ENCODE measurements at places on chromosomes 2 and 18.

DNA sequence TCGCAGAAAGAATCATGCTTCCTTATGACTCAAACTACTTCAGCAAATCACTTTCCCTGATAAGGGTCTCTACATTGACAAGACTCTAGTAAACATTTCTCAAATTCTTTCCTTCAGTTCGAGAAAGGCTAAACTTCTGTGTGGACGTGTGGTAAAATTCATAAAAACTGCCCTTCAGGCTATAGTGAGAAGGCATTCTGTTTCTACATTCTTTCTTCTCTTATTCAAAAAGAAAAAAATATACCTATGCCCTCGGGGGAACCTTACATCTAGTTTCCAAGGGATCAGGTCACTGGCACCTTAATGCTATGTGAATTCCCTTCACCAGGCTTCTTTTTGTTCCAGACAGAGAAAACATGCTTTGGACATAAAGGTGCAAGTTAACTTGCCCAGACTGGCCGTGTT lies 4.9 kb downstream of the VIT start:
- DNase-seq = no peak

- DNase-seq = no peak
Measured at GRCh38 chr2:70645733-70646419, 92.2 kb upstream of the TGFA start.

- DNase-seq = no peak
Measured at GRCh38 chr2:98830571-98831145, 99.7 kb upstream of the MGAT4A start.

- DNase-seq = no peak
Measured at GRCh38 chr2:203783496-203784203, 77.2 kb downstream of the CD28 start.

DNA sequence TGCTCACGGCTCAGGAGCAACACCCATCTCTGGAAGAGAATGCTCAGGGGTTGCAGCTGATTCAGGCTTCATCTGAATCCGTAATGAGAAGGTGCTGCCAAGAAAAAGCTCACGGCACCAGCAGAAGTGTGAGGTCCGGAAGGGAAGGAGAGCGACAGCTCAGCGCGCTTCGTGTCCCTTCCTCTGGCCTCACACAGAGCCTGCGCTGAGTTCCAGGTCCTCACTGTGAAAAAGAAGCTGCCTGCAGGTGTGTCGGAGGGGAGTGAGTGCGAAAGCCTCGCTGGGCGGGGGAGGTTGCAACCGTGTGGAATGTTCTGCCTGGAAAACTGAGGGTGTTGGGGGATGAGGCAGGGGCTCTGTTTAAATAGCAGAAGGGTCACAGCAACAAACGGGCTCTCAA lies 76.2 kb upstream of the TWIST2 start:
- no peak for DNase-seq

DNA sequence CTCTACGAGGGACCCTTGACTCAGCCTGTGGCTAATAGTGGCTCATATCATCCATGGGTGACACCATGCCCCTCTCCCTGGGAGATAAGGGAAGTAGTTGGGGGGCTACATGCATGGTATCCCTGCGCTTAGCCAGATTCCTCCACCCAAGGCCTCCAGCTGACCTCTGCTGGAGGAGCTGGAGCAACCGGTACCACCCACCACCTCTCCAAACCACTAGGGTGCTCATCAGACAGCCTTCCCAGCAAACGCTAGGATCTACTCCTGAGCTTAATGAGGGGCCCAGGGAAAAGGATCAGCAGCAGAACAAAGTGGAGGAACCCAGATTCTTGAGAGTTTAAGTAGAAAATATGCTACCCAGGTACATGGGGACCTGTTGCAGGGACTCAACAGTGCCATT lies 75.9 kb upstream of the CAPN13 start:
- no peak for DNase-seq

- DNase-seq = no peak
Measured at GRCh38 chr2:44107086-44107740, 61.5 kb upstream of the PPM1B start.

DNA sequence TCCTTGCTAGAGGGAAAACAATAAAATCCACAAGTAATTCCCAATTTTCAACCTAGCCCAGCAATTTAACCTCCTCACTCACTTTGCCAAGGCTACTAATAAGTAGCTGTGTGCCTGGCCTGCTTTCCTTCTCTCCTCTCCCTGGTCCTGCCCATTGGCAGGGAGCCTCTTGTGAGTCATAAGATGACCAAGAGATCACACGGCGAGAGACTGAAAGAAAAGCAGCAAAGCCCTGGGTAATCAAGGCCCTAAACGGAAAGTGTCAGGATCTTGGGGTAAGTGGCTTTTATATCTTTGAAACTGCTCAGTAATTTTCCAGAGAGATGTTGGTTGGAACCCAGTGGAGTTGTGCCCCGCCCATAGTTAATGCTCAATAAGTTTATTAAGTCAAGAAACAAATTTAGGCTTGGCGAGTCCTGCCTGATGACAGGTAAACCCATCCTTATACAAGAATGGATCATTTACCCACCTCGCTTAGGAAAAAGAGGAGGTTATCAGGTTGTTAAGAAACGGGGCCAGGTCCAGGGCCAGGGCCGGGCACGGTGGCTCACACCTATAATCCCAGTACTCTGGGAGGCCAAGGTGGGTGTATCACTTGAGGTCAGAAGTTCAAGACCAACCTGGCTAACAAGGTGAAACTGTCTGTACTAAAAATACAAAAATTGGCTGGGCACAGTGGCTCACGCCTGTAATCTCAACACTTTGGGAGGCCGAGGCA lies 10.0 kb upstream of the ADAM17 start:
- DNase-seq = no peak

DNA sequence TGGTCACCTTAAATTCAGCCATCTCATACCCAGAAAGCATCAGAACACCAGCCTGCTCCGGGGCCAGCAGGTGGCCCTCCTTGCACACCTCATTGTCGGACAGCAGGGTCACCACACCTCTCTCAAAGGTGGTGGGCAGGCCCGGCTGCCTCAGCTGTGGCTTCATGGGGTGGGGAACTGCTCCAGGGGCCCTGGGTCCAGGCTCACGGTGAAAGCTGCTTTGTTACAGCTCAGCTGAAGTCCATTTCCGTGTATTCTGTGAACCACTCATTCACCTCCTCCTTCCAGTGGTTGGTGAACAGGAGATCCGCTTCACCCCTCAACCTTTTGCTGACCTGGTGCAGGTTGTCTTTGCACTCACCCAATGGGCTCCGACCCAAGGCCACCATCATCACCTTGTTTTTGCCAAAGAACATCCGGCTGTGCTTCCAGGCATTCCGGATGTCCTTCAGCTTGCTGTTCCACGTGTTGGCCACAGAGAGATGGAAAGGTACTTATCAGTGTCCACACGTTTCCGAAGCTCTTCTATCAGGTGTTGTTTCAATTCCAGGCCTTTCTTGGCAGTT lies 78.6 kb upstream of the LDLRAD4 start:
- DNase-seq = no peak

DNA sequence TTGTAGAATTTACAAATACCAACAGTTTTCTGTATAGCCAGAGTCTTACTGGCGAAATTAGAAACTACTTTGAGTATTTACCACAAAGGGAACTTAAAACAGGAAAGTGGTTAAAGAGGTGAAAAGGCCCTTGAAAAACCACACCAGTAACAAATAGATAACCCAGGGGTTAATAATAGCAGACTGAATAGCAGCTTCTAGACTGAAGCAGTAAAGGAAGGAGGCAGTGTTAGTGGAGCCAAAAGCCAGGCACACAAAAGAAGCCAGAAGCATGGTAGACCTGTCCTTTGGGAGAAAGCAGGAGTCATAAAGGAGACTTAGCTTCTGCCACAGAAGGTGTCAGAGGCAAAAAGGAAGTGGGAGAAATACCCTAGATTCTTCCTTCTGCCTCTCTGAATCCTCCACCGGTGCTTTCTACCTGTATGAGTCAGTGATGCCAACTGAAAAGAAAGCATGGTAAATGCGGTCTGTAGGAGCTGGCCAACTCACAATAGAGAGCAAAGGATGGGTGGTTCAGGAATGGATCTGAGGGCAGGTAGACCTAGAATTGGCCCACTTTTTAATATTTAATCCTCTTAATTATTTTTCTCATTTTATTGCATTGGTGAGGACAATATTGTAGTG lies 97.3 kb downstream of the ARL6IP6 start:
- DNase-seq = no peak

GRCh38 chr2:21650569-21650968 lies 526.8 kb downstream of the TDRD15 start:
- no peak for DNase-seq

DNA sequence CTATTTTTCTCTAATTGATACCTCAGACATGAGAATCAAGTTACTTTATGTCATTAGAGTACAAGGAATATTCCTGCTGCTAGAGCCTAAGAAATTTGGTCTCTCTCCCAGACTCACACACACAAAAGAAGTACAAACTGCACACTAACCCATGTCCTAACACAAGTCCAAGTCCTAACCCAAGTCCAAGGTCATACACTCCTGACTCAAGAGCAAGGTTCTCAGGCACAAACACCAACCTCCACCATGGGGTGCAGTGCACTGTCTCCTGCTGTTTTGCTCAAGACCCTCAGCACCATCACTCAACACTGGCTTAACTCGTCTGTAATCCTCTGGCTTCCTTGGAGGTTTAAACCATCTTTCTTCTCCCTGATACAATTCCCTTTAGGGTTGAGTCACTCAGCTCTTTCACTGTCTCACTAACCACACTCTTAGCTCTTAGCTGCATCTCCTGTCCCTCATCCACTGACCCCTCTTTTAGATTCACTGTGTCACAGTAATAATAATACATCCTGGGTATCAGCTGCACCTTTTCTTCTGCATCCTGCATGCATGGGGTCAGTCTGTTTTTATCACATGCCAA lies 129.8 kb downstream of the BCL2L11 start:
- no peak for DNase-seq

- no peak for DNase-seq
Measured at GRCh38 chr2:138742441-138743057, 37.6 kb downstream of the NXPH2 start.

DNA sequence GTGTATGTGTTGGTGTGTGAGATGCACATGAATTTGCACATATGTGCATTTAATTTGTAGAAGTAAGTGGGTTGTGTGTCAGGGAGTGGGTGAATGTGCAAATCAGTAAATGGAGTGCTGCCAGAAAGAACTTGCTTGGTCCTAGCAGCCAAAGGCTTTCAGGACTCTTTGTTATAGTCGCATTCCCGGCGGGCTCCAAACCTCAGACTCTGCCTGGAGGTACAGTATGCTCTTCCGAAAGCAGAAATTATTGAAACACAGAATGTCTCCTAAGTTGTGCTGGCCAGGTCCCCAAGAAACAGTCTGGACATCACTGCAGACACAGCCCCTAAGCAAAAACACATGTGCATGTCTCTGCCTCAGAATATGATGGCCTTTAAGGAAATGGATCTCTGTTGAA lies 232.4 kb downstream of the INSIG2 start:
- DNase-seq = no peak

GRCh38 chr18:76972846-76973519 lies 150.6 kb downstream of the ZNF236 start:
- no peak for DNase-seq

- no peak for DNase-seq
Measured at GRCh38 chr18:7596147-7596546, 29.0 kb downstream of the PTPRM start.

DNA sequence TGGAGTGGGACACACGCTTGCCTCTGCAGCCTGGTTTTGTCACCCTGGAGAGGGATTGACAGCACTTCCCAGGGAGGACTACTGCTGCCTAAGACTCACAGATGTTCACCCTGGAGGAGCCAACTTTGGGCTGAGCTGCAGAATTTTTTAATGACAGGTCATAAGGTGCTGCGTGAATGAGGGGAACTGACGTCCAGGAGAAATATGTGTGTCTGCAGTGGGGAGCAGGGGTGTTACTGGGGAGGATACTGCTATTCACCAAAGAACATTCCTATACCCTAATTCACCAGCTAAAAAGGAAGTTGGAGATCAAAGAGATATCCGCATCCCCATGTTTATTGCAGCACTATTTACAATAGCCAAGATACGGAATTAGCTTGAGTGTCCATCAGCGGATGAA lies 144.4 kb downstream of the MGAT5 start:
- DNase-seq = no peak

GRCh38 chr2:133986081-133986837 lies 267.6 kb upstream of the MGAT5 start:
- no peak for DNase-seq

GRCh38 chr2:24881158-24881557 lies 38.9 kb downstream of the ADCY3 start:
- no peak for DNase-seq

DNA sequence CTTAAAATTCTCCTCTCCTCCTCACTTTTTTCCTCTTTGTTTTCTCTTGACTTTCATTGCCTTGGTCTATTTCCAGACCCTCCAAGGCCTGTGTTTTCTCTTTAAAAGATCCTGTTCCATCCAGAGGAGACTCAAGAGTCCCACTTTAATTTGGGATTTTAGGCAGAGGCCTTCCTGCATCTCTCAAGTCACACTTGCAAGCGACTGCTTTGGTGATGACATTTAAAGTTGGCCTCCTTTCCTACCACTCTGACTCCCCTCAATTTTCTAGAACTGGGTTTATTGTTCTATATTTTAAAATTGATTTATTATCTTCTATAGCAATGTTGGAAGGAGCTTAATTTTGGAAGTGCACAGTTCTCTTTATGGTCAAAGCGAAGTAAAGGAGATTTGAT lies 16.3 kb downstream of the ASAP2 start:
- no peak for DNase-seq

GRCh38 chr2:189608795-189609422 lies 28.3 kb upstream of the SLC40A1 start:
- DNase-seq = no peak

GRCh38 chr2:169018390-169018789 lies 12.7 kb downstream of the ABCB11 start:
- DNase-seq = no peak

DNA sequence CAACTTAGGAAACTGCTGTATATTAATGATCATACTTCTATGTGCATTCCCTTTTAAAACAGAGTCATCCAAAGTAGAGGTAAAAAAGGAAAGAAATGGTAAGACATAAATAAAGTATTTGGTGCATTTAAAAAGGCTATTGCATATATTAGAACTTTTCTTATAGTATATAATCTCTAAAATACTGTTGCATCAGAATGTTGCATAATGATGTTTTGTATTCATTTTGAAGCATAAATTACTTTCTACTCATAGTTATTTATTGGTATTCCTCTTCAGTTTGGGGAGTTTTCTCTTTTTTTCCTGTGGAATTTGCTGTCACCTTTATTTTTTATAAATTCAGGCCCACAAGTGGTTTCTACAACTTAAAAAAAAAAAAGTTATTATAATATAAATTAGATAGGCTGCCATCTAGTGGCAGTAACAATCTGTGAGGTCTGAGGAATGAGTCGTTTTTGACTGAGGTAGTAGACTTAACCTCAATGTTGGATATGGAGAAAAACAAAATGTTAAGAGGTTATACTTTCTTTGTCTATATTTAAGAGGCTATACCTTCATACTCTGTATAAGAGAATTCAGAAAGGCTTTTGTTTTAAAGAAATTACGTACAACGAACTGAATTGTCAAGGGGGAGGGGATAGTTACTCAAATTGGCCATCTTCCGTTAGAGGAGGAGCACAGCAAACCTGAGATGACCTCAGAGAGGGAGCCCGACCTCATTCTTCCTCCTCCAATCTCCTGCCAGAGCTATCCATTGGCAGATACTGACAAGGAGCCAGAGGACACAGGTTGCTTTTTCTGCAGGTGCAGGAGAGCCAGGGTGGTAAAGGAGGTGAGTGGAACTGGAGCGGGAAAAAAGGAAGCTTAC lies 23.8 kb downstream of the ANKAR start:
- no peak for DNase-seq
